Regular cardiac myocyte (primary cell): ENCODE measurements at places on chromosomes 6 and 20. TPM values are rescaled to one million over a fixed set of nuclear protein-coding genes. Genes with fewer than 3 reads are reported as not detected.

SLC16A10 gene
- not detected in 2 replicates for total RNA-seq

DEFB124 gene
- total RNA-seq = not detected in 2 replicates

MED20 gene
- total RNA-seq = 20.9 and 25.1 TPM in 2 replicates

ULBP2 gene
- total RNA-seq = 8.7 and 12.5 TPM in 2 replicates

FAM162B gene
- 19.9 and 23.7 TPM in 2 replicates for total RNA-seq

SRF gene
- 16.1 and 23.4 TPM in 2 replicates for total RNA-seq

TRPC4AP gene
- 82.3 and 120 TPM in 2 replicates for total RNA-seq

OR12D3 gene
- total RNA-seq = not detected in 2 replicates

C6orf118 gene
- total RNA-seq = not detected in 2 replicates

ID4 gene
- 14.1 and 27.0 TPM in 2 replicates for total RNA-seq

CGA gene
- total RNA-seq = 0.28 TPM in 1 of 2 replicates, not detected in the other

PIM1 gene
- total RNA-seq = 7.9 and 30.2 TPM in 2 replicates

RNF39 gene
- 0.28 TPM in 1 of 2 replicates, not detected in the other for total RNA-seq

APMAP gene
- 93.7 and 146 TPM in 2 replicates for total RNA-seq
